ENCODE measurements at places on chromosomes 16 and 17. TPM values are rescaled to one million over a fixed set of nuclear protein-coding genes. Genes with fewer than 3 reads are reported as not detected.

DNA sequence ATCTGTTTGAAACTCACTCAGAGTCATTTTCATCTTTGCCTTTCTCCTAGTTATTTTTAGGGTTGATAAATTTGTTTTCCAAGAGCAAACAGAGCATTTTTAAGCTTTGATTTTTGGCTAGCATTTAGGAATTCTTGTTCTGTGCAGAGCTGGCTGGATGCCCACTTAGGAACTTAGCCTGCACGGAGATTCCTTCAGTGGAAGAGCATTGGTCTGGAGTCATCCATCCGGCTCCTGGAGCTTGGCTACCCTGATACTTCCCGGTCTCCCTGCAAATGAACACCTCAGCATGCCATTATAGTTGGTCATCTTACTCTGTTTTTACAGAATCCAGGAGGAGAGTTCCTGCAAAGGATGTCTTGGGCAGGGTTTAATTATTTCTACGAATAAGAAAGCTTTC, 57.1 kb downstream of the SPECC1 start:
- ATAC-seq: peak; percentile 67

GRCh38 chr17:47213540-47213939, 4.4 kb downstream of the MYL4 start:
- no peak for ATAC-seq

GRCh38 chr17:63309021-63309420, 137.1 kb downstream of the CYB561 start:
- ATAC-seq: no peak

DNA sequence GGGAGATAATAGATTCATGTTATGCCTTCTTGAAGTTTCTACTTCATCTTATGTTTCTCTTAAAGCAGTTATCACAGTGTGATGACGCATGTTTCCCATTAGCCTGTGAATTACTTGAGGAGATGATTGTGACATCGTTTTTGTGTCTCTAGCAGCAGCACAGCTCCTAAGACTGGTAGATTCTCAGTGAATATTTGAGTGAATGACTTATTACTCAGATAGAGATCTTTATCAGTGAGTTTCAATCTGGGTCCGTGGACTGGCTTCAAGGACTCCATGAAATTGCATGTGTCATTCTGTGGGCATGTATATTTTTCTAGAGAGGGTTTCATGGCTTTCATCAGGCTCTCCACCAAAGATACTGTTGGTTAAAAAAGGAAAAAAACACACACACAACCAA, 29.9 kb downstream of the YPEL2 start:
- ATAC-seq: no peak

DNA sequence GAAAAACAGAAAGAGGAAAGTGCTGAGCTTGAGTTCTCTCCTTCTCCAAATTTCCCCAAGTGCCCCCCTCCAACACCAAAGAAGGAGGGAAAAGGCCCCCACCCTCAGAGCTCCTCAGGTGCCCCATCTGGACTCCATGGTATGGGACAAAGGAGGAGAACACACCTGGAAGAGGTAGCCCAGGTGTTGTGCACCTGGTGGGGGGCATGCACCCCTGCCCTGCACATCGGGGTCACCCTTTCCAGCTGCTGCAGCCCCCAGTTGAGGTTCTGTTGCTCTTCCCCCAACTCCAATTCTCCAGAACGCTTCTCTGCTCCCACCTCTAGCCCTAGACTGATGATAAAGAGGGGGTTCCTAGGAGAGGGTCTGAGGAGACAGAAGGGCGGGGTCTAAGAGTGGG, 3.0 kb upstream of the COL1A1 start:
- ATAC-seq: no peak

GRCh38 chr16:66044556-66044955, 321.9 kb upstream of the CDH5 start:
- ATAC-seq: no peak

Gene TBKBP1
- total RNA-seq: 25.1 TPM

DNA sequence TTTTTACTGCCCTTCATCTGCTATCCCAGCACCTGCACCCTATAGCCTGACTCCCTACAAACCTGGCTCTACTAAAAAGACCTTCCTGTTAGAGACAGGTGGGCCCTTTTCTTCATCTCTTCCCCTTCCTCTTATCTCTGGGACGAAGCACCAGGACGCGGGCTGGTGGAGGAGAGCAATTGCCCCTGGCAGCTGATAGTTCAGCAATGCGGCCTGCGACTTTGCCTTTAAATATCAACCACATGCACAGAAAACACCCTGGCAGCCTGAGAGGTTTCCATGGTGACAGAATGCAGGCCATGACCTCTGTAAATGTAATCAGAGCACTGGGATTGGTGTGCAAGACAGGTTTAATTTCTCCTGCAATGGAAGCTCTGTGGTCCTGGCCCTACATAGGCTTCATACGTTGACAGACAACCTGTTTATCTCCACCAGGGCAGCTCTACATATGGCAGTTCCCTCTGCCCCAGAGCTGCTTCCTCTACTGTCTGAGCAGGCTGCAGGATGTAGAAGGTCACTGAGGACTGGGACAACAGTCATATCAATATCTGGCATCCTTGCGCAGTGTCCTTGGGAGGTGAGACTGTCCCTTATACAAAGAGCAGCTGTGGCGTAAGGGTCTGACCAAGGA, 10.0 kb upstream of the SKAP1 start:
- ATAC-seq: no peak

- ATAC-seq: peak; percentile 46
Observed at GRCh38 chr16:396605-397004, 394 bp upstream of the NME4 start.

GRCh38 chr17:72249441-72249840, 128.6 kb downstream of the SOX9 start:
- no peak for ATAC-seq

Gene ARL5C
- not detected for total RNA-seq

DNA sequence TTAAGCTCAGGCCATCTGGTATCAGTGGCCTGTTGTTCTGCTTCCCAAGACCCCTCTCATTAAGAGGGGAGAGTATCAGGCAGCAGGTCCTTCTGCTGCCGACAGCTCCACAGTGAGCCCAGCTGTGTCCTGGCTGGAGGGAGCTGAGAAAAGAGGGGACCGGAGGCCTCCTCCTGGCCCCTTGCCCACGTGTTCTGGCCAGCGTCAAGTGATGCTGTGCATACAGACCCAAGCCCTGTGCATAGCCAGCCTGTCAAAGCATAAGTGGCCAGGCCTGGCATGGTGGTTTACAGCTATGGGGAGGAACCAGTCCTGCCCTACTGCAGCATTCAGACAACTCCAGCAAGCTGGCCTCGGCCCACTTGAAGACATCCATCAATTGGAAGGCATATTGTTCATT, 48.0 kb downstream of the ABCC6 start:
- ATAC-seq: no peak

Gene HOXB6
- total RNA-seq: 5.3 TPM

DNA sequence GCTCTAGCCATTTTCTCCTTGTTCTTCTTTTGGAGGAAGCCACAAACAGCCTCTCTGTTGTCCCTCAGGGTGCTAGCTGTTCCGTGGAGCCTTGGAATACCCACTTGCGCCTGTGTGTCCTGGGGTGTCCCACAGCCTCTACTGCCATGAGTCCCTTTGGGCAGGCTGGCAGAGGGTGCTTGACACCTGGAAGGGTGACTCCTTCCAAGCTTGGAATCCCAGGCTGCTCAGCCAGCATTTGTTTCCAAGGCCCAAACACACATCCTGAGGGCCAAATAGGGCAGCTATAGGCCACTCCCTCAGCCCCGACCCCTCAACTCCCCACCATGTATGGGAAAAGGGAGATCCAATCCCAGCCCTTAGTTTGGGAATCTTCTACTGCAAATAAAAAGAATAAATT, 14.9 kb downstream of the ZNHIT3 start:
- no peak for ATAC-seq

DNA sequence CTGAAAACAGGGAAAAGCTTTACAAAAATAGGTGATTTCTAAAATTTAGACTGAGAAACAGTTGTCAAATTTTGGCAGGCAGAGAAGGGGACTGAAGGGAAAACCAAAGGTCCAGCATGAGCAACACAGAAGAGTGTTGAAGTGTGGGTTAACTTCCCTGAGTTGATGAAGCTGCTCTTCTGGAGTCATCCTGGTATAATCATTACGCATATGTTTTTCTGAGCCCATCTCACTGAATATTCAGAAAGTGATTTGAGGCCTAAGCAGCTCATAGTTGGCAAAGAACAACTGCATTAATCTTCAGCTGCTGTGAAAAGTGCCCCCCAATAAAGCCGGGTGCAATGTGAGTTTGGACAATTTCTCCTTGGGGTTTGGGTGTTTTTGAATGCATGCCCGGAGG, 115.0 kb upstream of the RBBP6 start:
- no peak for ATAC-seq

GRCh38 chr17:44878627-44879221, 20.5 kb downstream of the EFTUD2 start:
- no peak for ATAC-seq

Gene BIRC5
- total RNA-seq: not detected

- no peak for ATAC-seq
Observed at GRCh38 chr16:77246150-77246549, 46.9 kb downstream of the SYCE1L start.

Gene KRT17
- total RNA-seq: not detected

GRCh38 chr16:29760567-29761279, 14.9 kb upstream of the C16orf54 start:
- no peak for ATAC-seq

- no peak for ATAC-seq
Observed at GRCh38 chr17:79779084-79779529, 1.2 kb downstream of the CBX2 start.

Gene CORO7
- total RNA-seq: 38.9 TPM

DNA sequence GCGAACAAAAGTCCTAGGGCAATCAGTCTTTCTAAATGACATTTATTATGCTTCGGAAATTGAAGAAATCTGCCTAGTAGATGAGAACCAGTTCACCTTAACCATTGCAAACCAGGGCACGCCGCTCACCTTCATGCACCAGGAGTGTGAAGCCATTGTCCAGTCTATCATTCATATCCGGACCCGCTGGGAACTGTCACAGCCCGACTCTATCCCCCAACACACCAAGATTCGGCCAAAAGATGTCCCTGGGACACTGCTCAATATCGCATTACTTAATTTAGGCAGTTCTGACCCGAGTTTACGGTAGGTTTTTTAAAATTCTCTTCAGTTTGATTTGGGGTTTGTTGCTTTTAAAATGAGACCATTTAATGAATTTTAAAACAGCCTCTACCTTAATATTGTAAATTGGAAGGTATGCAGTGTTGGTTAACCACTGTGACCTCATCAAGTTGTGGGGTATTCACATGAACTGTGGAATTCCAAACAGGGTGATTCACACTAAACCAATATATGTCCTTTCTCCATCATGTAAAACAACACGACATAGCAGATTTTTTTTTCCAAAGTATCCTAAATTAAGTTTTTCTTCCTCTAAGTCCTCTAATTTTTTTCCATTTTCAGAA, 6.2 kb upstream of the EVI2A start:
- no peak for ATAC-seq

DNA sequence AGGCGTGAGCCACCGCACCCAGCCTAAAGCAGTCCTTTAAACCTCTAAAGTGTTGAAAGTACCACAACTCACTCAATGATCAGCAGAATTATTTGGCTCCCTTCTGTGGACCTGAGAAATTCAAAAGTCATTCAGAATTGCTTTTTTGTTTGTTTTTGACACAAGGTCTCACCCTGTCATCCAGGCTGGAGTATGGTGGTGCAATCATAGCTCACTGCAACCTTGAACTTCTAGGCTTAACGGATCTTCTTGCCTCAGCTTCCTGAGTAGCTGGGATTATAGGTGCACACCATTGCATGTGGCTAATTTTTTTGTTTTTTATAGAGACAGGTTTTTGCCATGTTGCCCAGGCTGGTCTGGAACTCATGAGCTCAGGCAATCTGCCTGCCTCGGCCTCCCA, 44.3 kb downstream of the TRAF4 start:
- ATAC-seq: no peak

- ATAC-seq: peak; percentile 34
Observed at GRCh38 chr16:10663146-10663545, 31.6 kb downstream of the TEKT5 start.

DNA sequence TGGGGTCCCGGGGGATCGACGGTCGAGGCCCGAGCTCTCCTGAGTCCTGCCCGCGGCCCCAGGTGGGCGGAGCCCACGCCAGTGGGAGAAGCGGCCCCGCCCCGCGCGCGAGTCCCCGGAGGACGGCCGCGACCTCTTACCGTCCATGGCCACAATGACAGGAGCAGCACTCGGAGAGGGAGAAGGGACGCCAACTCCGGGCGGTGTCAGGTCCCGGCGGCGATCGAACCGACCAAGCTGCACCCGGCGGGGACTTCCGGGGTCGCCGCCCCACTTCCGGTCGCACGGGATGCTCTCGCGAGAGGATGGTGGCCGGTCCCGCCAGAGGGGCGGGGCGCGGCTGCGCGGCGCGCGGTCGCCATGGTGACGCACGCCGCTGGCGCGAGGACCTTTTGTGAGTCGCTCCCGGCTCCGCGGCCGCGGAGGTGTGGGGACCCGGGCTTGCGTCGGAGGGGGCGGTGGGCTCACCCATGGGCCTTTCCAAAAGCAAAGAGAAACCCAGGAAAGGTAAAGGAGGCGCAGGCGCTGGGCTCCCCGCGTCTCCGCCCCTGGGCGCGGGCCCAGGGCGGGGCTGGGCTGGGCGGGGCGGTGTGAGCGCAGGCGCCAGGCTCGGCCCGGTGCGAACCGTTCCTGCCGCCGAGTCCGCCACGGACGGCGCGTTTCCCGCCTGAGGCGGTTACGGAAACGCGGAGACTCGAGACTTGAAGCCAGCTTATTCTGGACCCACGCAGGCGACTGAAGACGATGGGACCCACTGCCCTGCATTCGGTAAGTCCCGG, at the start of the genes CHMP1A and SPATA33:
CHMP1A (minus strand) TSS at position 267 of the 779 bp plus-strand sequence; CDS start at position 147, 120 bp downstream.
SPATA33 (plus strand) TSS at position 395 of the 779 bp plus-strand sequence; CDS start at position 471, 76 bp downstream.
- ATAC-seq: peak; percentile 95

DNA sequence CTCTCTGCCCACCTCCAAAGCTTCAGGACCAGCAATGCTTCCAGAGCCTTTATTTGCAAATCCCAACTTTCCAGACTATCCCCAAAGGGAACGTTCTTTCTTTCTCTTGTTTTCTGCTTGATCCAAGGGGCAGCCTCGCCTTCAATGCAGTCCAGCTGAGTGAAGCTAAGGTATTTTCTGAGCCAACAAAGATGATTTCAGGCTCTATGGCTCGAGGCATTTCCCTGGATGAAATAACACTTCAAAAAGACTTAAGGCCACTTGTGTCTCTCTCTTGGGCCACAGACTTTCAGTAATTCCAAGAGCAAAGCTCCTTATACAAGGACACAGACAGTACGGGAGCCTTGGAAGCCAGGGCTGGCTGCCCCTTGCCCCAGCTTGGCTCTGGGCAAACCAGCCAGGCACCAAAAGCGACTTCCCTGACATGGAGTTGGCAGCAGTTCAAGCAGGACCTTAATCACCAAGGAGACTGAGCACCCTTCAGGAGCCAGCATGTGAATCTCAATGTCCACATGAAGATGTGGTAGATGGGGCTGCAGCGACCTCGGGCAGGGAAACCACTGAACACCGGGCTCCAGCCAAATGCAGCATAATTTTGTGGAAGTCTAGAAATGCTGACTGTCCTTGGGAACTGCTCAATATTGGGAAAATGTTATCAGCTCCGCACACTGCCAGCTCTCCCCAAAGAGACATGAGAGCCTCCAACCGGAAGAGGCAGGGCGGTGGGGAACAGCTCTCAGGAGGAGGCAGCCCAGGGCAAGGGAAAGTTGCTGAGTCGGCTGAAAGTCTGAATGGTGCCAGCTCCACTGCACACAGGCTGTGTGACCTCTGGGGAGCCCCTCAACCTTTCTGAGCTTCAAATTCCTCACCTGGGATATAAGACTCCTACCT, 39.0 kb downstream of the TK2 start:
- ATAC-seq: peak; percentile 29

Data from gastroesophageal sphincter (tissue), 4 donors.